NCI-H2081 treated with DMSO at 0.1 percent for 48 hours (cell line): ENCODE measurements at places on chromosomes 1 and 21.

DNA sequence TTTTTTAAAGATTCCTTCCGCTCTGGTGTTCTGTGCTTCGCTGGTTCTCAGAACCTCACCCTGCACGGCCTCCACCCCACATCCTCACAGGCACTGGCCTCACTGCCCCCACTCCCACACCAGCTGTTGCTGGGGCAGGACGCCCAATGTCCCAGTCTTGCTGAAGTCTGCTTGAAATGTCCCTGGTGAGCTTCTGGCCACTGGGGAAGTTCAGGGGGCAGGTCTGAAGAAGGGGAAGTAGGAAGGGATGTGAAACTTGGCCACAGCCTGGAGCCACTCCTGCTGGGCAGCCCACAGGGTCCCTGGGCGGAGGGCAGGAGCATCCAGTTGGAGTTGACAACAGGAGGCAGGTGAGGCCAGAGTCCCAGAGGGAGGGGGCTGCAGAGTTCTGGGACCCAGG is at the start of gene C1QA:
TSS of gene C1QA (plus strand) at position 276 of the 400 bp plus-strand sequence. CDS start 989 bp downstream, outside the sequence.
- DNase-seq, result no peak

GRCh38 chr1:61807606-61808140 is 65.4 kb downstream of the PATJ start:
- no peak for DNase-seq

GRCh38 chr1:31418626-31419323 is 5.8 kb downstream of the SERINC2 start:
- no peak for DNase-seq

GRCh38 chr1:171506525-171507304 is 21.4 kb downstream of the PRRC2C start:
- DNase-seq, result no peak

- no peak for DNase-seq
Observed at GRCh38 chr1:81800695-81801650, at the start of gene ADGRL2. Gene ADGRL2, plus strand, starts transcription at chr1:81800934. Its CDS starts 36,051 bp downstream, at chr1:81836985.

GRCh38 chr1:246382589-246383238 is 124.4 kb downstream of the SMYD3 start:
- no peak for DNase-seq

GRCh38 chr1:227951624-227952373 is 4.1 kb upstream of the WNT9A start:
- no peak for DNase-seq

DNA sequence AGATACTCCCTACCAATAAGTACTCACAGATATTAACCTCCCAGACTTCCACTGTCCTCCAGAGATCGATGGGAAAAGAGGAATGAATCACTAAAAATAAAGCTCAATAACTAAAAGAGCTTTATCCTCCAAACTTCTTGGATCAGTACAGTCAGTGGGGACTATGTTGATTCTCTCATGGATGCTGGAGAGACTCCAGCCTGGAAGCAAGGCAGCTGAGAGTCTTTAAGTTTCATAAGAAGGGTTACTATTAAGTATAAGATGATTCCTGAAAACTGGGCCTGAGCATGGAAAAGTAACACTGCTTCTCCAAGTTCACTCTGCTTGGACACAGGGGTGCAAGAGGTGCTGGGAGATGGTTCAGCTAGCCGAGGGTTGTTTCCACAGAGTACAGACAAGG is 6.2 kb upstream of the DDR2 start:
- DNase-seq, result no peak

DNA sequence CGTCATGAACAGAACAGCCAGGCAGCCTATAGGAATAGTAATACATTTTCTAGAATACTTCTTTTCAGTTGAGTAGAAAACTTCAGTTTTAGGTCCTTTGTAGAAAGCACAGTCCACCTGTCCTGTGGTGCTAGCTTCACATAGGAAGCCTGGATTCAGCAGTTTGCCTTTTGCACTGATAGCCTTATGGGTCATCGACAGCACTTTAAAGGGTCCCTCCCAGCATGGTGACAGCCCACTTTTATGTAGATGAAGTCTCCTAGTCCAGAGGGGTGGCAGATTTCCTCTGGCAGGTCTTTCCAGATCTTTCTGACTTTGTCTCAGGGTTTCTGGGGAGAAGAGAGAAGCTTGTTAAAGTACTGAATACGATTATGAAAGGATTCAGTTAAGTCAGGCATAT is 161.4 kb upstream of the TNR start:
- no peak for DNase-seq

DNA sequence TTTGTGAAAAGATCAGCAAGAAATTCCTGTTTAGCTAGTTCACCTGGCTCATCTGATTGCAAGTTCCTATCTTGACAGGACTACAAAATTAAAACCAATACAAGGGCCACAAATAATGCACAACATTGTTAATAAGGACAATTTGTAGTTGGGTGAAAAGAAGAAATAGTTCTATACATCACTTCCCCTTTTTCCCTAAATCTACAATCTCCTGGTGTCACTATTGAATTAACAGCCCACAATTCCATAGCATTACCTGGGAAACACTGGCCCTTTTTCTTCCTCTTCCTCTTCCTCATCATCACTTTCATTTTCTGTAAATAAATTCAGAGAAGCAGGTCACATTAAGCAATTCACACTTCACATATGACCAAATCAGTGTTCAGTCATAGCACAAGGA is 366.9 kb downstream of the FAM72C start:
- no peak for DNase-seq

- no peak for DNase-seq
Observed at GRCh38 chr1:169305948-169306347, 61.6 kb downstream of the NME7 start.

DNA sequence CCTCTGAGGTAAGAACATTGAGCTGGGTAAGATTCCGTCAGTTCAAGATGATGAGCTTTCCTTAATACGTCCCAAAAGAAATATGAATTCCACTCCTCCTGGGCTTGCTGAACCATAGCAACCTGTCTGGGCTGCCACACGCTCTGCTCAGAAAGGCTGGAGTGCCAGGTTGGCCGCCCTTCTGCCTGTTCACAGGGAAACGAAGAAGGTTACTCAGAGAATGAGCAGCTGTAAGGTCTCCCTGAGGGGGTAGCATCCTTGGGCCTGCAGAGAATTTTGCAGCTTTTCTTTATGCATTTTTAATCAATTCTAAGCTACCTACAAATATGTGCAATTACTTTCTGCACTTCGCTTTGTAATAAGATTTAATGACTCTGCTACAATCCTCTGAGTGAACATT is 130.7 kb upstream of the BACE2 start:
- no peak for DNase-seq

- DNase-seq, result no peak
Observed at GRCh38 chr1:245915841-245916240, 591.2 kb downstream of the SMYD3 start.

DNA sequence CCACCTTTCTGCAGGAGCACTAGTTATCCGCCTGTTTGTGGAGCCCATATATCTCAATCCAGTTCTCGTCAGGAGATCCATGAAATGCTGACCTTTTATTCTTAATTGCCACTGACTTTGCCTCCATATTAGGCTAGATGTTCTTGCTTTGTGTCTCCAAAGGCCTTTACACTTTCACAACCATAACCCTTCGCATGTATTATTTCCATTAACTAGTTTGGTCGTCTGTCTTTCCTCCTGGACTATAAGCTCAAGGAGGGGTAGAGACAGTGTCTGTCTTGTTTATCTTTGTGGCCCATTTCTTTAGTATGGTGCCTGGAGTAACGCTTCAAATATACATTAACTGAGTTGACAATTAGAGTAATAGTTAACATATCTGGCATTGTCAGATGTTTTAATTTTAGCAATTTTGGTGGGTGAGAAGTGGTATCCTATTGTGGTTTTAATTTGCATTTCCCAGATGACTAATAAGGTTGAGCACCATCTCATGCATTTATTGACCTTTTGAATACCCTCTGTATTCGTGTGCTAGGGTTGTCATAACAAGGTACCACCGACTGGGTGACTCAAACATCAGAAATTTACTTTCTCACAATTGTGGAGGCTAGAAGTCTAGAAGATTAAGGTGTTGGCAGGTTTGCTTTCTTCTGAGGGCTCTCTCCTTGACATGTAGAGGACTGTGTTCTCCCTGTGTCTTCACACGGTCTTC is 21.7 kb upstream of the IL12RB2 start:
- no peak for DNase-seq

DNA sequence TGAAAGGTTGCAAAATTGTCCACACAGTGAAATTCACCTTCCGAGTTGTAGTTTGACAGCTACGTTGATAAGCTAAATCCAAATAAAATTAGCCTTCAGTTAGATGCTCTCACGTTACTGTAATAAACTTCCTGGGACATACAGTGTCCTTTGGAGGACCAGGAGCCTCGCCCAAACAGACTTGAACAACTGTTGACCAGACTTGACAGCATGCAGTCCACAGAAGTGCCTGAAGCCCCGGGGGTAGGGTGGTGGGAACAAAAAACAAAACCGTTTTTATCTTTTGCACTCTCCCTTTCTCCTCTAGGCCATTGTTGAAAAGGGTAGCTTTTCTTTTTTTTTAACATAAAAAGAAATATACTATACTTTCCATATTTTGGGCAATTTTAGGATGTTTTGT is 172.8 kb upstream of the SAMSN1 start:
- no peak for DNase-seq

DNA sequence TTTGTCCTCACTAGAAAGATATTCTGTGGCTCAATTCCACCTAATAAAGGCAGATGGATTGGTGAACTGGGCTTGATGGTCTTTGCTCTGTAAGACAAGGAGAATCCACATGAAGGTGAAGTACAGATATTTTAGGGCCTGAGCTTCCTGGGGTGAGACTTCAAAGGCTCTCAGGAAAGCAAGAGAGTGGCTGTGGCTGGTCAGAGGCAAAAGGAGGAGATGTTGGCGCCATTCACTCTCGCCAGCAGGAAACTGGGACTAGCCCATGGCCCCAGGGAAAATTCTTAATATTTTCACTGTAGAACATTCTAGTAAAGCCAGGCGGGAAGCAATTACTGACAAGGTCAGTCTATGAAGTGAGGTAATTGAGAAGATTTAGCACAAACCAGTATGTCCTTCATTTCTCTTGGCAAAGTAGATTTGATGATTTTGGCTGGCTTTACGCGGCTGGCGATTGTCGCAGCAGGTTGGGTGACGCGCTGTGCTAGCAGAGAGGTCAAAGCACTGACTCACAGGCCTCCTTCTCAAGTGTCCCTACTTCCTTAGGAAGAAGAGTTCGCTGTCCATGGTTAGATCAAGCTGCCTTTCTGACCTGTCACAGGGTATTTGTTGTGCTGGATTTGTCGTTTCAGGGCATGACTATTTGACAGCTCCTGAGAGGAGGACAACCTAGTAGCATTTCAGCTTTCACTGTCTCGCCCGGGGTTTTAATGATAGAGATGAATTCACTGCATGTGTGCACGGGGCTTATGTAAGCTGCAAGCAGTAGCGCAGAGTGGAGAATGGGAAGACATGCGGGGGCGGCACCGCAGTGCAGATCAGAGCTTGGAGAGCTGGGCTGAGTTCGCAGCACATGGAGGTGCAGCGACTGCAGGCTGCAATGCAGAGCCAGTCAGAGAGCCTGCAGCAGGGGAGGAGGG is 32.7 kb downstream of the XCL1 start:
- DNase-seq, result no peak

DNA sequence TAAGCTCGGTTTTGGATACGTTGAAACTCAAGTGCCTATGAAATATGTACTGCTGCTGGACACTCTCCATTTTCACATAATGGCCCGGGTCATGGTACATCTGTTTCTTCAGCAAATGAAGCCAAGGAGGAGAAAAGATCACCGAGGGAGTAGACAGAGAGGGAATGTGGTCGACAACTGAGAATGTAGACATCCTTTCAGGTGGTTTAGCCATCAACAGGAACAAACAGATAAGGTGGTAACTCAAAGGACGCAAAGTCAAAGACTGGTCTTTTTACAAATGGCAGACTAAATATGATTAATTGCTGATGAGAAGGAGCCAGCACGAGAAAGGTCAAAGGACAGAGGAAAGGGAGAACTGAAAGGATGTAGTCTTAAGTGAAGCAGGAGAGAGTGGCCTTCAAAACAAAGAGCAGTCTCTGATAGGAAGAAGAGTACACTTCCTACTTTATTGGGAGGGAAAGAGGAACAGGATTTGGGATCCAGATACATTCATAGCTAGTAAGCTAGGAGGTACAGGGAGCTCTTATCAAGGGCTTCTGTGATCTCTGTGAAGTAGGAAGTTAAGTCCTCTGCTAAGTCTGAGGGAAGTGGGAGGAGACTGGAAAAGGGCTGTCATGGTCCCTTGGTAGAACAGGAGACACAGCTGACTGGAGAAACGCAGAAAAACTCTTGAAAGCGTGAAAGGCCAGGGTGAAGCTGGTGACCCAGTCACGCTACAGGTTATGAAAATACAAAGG is 28.3 kb downstream of the NUP133 start:
- no peak for DNase-seq

DNA sequence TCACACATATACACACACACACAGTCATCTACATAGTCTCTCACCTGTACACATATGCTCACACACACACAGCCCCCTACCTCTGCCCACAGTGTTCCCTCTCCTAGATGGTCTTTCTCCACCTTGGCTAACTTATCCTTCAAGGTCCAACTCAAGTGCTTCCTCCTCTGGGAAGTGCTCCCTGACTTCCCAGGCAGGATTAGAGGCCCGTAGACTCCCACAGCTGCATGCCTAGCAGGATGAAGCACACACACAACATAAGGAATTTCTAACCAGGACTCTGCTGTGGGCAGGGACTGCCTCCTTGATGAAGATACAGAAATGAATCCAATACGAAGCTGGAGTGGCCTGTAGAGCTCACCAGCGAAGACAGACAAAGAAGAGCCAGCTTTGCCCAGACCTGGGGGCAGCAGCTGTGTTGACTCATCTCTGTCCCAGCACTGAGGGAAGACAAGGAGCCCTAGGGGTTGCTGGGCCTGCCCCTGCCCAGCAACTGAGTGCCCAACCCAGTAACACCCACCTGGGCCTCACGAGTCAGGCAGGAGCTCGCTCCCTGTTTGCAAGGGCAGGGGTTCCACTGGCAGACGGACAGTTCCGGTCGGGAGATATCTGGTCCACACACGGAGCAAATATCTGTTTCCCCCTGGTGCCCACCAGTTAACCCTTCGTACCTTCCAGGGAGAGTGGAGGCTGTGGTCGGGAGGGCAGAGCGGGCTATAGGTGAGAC is 100.8 kb downstream of the DMRTB1 start:
- DNase-seq, result no peak

DNA sequence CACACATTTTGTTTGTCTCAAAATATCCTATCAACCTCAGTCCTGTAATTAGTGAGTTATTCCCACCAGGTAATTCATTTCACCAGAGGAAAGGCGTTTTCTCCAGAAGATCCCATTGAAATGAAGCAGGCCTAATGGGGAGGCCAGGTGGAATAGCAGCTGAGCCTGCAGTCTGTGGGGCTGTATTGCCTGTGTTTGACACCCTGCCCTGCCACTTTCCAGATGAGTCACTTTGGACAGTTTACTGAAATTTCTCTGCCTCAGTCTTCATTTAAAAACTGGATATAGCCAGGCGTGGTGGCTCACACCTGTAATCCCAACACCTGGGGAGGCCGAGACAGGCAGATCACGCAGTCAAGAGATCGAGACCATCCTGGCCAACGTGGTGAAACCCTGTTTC is 78.1 kb upstream of the PPP2R5A start:
- DNase-seq, result no peak

DNA sequence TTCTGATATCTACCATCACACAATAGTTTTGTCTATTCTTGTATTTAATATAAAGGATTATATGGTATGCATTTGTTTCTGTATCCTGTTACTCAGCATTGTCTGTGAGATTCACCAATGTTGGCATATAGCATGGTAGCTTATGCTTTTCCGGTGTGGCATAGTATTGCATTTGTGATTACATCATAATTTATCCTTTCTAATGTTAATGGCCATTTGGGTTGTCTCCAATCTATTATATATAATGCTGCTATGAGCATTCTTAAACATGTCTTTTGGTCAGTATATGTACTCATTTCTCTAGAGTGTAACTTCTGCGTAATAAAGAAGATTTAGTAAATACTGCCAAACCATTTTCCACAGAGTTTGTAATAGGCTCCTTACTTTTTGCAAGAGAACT is 40.9 kb upstream of the GFI1 start:
- DNase-seq, result no peak
